ENCODE measurements at places on chromosomes 6 and 20. TPM values are rescaled to one million over a fixed set of nuclear protein-coding genes. Genes with fewer than 3 reads are reported as not detected.

RIMS1 gene
- not detected for total RNA-seq

GTPBP2 gene
- total RNA-seq, result 103 TPM

- DNase-seq, result peak; percentile 44
Measured at GRCh38 chr6:56595490-56596122, 47.1 kb downstream of the DST start.

DNA sequence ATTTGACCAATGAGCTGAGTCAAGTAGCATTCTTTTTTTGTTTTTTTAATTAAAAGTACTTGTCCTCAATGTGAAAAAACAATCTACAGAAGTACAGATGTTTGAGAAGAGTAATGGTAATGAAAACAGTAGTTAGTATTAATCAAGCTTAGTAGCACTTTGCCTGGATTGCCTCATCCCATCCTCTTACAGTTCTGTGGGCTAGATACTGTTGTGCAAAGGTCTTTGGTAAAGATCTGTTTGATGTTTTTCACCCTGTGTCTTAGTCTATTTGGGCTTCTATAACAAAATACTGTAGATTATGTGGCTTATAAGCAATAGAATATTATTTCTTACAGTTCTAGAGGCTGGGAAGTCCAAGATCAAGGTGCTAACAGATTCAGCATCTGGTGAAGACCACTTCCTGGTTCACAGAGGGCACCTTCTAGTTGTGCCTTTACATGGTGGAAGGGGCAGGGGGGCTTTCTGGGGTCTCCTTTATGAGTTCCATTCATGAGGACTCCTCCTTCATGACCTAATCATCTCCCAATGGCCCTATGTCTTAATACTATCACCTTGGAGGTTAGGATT is 84.3 kb downstream of the SHLD1 start:
- DNase-seq, result no peak

GRCh38 chr6:16329233-16329632 is 90.8 kb downstream of the GMPR start:
- no peak for DNase-seq

DNA sequence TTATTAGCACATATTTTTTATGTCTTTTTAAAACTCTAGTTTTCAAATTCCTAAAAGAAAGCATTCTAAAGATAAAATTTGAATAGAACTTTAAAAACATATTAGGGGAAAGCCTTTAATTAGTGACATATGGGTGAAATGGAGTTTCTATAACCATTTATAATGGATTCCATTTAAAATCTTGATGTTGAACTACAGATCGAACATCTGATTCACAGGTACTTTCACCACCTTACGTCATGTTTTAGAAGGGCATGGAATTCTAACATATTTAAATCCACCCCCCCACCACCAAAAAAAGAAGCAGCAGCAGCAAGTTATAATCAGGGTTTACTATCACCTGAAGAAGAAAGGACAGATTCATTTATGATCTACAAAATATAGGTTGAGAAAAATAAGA is 298.4 kb downstream of the SMOC2 start:
- no peak for DNase-seq

GRCh38 chr20:45363611-45364492 is 896 bp downstream of the SYS1 start:
- DNase-seq, result peak; percentile 48

DNA sequence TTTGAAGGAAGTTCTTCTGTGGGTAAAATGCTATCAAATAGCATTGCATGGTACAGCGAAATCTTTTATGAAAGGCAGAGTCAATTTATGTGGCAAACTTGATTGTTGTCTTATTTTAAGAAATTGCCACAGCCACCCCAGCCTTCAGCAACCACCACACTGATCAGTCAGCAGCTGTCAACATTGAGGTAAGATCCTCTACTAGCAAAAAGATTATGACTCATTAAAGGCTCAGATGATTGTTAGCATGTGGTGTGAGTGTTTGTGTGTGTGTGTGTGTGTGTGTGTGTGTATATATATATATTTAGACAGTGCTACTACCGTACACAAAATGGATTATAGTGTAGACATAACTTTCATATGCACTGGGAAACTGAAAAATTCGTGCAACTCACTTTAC is 27.8 kb downstream of the LRRN4 start:
- DNase-seq, result no peak
